ENCODE measurements at places on chromosomes 16 and 17.

DNA sequence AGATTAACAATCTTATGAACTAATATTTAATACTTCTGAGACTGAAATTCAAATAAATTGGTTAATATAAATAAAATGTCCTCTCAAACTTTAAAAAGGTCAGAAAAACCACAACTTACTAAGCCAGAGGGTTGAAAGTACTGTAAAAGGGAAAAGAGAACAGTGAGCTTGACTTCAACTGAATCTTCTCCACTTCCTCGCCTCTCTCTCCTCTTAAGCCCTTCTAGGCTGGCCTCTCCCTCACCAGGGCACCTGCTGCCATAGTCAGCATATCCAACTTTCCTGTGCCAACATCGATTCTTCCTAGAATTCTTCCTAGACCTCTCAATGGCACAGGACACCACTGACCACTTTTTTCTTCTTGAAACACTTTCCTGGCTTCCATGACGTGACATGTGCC lies 19.4 kb downstream of the GNA13 start:
- no peak for DNase-seq

GRCh38 chr17:34358631-34359030 lies 2.4 kb downstream of the CCL13 start:
- DNase-seq: no peak

- no peak for DNase-seq
Measured at GRCh38 chr17:50270435-50271362, 3.6 kb upstream of the TMEM92 start.

DNA sequence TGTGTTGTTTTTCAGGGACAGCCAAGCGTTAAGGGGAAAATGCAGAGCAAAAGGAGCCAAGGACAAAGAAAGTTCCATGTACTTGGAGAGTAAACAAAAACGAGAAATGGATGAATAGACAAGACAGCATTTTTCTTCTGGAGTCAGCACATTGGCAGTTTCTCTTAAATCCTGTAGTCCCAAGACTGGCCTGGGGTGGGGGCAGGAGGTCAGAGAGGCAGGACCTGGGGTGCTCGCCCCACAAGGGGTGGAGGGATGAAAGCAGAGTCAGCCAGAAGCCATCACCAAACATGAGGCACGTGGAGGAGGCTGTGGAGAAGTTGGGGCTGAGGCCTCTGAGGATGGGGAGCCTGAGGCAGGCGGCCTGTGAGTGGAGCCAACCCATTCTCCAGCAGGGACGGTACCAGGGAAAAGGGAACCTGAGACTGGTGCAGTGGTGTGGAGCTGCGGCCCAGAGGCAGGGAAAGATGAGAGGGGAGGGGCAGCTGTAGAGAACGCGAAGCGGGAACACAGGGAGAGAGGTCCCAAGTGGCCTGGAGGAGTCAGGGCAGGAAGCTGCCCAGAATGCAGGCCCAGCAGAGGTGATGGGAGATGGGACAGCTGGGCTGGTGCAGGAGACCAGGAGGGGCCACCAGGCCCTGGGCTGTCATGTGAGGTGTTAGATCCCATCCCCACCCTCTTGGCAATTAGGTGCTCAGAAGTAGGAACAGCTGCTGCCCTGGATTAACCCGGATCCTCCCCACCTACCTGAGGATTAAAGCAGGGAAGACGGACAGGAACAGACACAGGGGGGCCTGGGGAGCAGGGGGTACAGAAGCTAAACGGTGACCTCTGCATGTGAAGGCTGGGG lies 3.3 kb downstream of the TLCD3B start:
- DNase-seq: no peak

DNA sequence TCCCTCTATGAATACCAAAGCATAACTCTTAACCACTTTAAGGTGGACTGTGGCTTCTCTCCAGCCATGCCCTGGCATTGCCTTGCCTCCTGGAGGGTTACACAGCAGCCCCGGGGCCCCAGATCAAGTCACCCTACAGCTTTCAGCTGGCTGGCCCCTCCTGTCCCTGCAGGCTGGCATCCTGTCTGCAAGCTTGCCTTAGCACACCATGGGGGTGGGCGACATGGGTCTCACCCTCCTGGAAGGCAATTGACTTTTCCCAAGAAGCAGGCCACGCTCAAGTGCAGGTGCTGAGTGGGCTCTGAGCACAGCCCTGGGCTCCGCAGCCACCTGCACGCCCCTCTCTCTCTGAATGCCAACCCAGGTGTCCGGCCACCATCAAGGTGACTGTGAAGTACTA lies 25.8 kb upstream of the AKTIP start:
- DNase-seq: no peak

Data from T47D (cell line).